Muscle of leg (tissue), 16 donors: ENCODE measurements at places on chromosomes 3 and 15.

DNA sequence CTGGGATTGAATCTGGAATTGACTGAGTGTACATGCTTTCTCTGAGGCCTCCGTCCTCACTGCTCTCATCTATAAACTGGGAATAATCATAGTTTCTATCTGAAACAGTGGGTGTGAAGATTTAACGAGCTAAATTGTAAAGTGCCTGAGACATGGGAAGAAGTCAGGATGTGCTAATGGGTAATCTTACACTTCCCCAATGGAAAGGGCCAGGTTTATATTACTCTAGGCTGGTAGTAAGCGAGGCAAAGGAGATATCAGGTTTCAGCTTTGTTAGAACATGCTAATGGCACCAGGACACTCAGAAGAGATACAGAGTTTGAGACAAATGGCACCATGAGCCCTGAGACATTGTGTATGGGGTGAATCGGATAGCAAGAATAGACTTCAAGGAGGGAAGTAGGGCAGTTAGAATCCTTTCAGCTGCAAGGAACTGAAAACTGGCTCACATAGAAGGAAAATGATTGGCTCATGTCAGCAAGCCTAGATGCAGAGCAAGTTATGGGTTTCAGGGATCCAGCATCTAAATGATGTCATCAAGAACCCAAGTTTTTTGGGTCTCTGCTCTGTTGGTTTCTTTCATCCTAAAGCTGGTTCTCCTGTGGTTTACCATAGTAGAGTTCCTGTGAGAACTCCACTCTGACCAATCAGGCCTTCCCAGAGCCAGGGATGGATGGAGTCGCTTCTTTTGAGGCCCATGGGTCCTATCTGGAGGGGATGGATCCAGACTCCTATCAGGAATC lies 21.8 kb downstream of the FLNB start:
- no peak for DNase-seq

- DNase-seq, result peak; percentile 19
Observed at GRCh38 chr3:160038862-160039562, 50.4 kb downstream of the IL12A start.

DNA sequence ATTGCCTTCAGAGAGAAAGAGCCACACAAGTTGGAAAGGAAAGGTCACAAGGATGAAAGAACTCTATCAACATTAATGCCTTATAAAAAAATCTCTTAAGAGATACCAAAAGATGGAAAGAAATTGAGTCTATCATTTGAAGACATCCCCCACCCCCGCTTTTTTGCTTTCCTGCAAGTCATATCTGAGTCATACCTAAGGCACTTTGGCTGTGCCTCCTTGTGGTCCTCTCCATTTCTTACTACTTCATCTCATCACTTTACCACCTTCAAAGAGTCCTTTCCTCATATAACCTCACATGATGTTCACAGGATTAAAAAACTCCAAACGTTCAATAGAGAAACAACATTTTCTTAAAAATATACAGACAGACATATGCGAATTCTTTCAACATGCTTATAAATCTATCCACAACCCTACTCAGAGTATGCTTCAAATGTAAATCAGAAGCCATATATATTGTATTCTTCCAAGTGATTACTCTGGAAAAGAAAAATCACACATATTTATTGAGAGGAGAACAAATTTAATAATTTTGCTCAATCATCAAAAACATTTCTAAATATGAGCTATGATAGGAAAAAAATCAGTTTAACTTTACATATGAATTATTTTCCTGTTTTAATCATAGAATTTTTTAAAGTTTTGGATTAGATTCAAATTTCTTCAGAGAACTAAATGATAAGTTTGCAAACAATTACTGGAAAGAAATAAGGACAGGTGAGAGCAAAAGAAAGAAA lies 1003.9 kb upstream of the CFAP20DC start:
- no peak for DNase-seq

DNA sequence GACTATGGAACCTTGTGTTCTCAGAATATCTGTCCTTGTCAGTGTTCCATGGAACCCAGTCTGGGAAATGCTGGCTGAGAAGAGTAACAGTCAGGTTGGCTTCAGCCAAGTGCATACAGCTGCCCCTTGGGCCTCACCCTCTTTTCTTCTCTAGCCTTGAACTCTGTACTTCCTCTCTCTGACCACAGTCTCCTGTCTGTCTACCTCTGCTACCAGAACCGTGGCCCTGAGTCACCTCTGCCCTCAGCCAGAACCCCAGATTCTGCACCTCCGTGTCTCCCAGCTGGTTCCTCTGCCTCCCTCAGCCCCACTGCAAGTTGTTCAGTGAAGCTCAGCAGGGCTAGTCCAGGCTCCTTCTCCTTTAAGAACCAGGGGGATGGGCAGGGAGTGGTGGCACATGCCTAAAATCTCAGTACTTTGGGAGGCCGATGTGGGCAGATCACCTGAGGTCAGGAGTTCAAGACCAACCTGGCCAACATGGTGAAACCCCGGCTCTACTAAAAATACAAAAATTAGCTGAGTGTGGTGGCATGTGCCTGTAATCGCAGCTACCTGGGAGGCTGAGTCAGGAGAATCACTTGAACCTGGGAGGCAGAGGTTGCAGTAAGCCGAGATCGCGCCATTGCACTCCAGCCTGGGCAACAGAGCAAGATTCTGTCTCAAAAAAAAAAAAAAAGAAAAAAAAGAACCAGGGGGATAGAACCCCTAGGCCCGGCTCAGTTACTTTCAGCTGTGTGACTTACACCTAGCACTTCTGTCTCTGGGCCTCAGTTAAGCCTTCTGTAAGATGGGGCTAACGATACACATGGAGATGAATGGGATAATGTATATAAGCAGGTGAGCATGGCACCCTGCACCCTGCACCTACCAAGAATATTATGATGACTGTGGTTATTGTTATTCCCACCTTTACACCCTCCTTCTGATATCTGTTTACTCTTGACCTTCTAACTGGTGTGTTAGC lies 24.3 kb upstream of the TATDN2 start:
- no peak for DNase-seq

DNA sequence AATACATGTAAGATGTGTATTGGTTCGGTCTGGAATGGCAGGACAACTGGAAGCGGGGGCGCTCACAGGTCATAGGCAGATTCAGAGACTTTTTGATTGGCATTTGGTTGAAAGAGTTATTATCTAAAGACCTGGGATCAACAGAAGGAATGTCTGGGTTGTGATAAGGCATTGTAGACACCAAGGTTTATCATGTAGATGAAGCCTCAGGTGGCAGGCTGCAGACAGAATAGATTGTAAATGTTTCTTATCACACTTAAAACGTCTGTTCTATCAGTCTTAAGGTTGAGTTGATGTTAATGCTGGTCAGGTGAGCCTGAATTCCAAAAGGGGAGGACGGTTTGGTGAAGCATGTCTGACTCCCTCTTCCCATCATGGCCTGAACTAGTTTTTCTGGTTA lies 295.9 kb upstream of the PROK2 start:
- no peak for DNase-seq

- no peak for DNase-seq
Observed at GRCh38 chr3:196915375-196915774, 27.0 kb downstream of the NCBP2 start.

- no peak for DNase-seq
Observed at GRCh38 chr15:40543631-40544294, 21.1 kb downstream of the CCDC32 start.

DNA sequence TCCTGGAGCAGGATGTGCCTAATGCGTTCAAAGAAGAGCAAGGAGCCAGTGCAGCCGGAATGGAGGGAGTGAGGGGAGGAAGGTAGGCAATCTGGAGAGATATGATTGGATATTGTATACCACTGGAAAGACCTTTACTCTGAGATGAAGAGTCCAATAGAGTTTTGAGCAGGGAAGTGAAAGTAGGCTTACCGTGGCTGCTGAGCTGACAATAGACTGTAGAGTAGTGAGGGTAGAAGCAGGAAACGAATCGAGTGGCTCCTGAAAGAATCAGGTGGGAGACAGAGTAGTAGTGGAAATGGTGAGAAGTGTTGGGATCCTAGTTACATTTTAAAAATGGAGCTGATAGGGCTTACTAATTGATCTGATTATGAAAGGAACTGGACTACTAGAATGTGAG lies 51.8 kb upstream of the NUDT16 start:
- no peak for DNase-seq

DNA sequence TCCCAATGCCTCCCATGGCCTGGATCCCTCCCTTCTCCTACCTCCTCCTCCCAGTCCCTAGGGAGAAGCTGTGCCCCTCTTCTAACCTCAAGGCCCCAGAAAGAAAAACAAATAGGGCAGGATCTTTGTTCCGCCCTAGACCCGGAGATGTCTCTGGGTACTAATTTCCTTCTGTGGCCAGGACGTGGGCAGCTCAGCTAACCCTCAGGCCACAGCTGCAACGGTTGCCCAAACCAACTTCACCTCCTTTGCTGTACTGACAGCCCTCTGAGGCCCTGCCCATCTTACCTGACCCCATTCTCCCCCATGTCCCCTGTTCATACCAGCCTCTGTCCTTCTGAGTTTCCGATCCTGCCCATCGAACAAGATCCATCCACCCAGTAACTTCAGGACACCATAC lies 70.7 kb downstream of the SRGAP3 start:
- no peak for DNase-seq

- DNase-seq, result no peak
Observed at GRCh38 chr3:72630327-72630968, 217.8 kb downstream of the SHQ1 start.

- DNase-seq, result no peak
Observed at GRCh38 chr3:83953417-83954089, 1005.2 kb upstream of the CADM2 start.

DNA sequence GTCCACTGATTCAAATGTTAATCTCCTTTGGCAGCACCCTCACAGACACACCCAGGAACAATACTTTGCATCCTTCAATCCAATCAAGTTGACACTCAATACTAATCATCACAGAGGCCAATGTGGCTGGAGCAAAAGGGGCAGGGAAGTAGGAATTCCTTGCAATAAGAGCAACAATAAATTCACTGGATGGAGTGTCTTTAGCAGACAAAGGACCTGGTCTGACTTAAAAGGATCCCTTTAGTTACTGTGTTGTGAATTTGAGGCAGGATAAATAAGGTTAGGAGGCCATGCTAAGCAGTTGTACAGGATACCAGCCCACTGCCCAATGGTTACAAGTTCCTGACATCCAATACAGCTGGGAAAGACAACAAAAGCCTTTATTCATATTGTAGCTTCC lies 12.3 kb upstream of the GFM1 start:
- no peak for DNase-seq

DNA sequence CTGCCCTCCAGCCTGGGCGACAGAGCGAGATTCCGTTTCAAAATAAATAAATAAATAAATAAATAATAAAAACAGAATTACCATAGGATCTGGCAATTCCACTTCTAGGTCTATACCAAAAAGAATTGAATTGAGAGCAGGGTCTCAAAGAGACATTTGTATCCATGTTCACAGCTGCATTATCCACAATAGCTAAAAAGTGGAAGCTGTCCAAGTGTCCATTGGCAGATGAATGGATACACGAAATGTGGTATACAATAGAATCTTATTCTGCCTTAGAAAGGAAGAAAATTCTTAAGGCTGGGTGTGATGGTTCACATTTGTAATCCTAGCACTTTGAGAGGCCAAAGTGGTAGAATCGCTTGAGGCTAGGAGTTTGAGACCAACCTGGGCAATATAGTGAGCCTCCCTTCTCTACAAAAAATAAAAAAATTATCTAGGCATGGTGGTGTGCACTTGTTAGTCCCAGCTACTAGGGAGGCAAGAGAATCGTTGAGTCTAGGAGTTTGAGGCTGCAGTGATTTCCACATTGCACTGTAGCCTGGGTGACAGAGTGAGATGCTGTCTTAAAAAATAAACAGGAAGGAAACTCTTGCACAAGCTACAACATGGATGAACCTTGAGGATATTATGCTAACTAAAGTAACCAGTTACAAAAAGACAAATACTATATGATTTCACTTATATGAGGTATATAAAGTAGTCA lies 24.2 kb downstream of the PFKFB4 start:
- no peak for DNase-seq

GRCh38 chr15:101660005-101660404 lies 7.8 kb upstream of the TM2D3 start:
- DNase-seq, result no peak

DNA sequence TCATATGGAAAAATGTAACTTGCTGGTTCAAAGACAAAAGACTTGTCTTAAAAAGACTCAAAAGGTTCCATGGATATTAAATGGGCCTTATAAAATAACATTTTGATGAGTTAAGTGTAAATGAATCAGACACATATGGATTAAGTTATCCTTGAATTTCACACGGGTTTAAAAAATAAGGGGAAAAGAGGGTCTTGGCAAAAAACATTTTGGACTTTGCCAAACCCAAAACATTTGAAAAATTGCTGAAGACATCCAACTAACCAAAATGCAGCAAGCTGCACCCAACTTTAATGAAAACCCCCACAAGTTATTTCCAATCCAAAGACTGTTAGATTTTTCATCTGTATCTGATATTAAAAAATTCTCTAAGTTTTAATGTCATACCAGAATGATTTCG lies 200.7 kb downstream of the MEIS2 start:
- DNase-seq, result no peak

DNA sequence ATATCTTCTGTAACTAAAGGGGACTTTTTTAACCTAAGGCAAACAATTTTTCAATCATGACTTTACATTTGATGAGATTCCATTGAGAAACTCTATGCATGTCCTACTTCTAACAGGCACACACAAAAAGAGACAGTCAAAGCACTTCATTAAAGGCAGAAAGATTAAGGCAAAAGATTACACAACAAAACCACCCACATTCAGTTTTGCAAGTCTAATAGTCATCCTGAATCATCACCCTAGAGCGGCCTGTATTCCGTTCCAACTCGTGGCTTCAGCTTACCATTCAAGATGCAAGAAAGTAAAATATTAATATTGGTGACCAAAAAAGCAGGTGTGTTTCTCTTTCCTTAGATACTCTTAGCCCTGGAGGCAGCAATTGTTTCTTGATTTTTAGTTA lies 205.9 kb downstream of the P3H2 start:
- no peak for DNase-seq

DNA sequence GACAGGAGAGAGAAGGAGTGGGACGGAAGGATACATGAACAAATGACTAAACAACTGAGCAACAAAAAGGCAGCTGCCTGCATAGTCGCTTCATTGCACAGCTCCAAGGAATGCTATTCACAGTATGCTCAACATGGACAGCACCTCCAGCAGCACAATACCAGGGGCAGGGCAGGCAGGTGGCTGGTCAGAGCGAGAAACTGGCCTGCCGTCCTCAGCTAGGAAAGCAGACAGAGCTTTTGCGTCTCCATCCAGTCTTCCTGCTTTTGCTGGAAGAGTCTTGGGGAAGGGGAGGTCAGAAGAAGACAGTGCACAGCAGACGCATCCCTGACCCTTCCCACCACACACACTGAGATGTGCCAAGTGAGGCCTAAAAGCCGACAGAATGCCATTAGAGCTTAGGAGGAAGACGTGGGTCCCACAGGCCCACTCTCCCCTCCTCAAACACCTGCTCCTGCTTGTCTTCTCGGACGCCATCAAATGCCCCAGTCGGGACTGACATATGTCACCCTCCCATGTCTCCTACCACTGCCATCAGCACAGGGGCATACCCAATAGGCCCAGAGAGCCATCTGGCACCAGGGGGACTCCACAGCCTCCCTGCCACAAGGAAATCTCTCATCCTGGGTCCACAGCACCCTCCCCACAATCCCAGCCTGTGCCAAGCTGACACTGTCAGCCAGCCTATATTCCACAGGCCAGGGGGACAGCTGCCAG lies 3.9 kb downstream of the RAB6B start:
- DNase-seq, result no peak

GRCh38 chr3:4853749-4854140 lies 125.5 kb upstream of the BHLHE40 start:
- DNase-seq, result no peak
